ENCODE measurements at places on chromosomes 2 and 18.

DNA sequence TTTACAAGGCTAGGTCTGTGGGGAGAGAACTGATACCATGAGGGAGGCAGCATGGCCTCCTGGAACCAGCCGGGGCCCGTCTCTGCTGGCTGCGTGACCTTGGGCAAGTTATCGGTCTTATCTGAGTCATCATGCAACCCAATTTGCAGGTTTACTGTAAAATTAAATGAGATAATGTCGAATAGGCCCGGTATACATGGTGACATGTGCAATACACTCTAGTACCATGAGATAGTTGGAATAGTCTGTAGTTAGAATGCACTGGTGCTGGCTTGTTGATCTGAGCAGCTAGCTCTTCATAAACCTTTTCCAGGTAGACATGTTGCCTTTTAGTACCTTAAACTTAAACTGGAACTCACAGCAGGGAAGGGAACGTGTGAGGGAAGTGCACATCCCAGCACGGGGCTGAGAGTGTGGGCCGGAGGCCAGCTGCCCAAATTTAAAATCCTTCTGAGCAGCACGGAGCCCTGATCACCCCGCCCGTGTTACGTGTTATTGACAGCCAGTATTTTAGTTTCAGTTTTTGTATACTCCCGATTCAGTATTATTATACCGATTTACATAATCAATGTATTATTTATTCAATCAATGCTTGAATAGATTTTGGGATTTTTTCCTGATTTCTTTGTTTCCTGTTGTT is 72.4 kb upstream of the HS6ST1 start:
- no peak for DNase-seq

GRCh38 chr2:216221811-216222210 is 112.7 kb downstream of the XRCC5 start:
- DNase-seq = peak; percentile 25

GRCh38 chr2:237841051-237841450 is 18.4 kb upstream of the RAMP1 start:
- DNase-seq = no peak

GRCh38 chr18:58228176-58228575 is 184.2 kb downstream of the NEDD4L start:
- no peak for DNase-seq

- DNase-seq = peak; percentile 28
Measured at GRCh38 chr2:12761104-12761503, 44.4 kb downstream of the TRIB2 start.

GRCh38 chr2:42503291-42503690 is 9.5 kb upstream of the KCNG3 start:
- DNase-seq = no peak

DNA sequence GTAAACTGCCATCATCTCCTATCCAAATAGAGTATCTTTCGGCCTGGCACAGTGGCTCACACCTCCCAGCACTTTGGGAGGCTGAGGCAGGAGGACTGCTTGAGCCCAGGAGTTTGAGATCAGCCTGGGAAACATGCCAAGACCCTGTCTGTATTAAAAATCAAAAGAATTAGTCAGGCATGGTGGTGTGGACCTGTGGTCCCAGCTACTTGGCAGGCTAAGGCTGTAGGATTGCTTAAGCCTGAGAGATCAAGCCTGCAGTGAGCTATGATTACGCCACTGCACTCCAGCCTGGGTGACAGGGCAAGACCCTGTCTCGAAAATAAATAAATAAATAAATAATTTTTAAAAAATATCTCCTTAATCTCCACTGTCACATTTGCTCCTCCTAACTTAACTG is 14.7 kb upstream of the ARPC2 start:
- peak; percentile 17 for DNase-seq

DNA sequence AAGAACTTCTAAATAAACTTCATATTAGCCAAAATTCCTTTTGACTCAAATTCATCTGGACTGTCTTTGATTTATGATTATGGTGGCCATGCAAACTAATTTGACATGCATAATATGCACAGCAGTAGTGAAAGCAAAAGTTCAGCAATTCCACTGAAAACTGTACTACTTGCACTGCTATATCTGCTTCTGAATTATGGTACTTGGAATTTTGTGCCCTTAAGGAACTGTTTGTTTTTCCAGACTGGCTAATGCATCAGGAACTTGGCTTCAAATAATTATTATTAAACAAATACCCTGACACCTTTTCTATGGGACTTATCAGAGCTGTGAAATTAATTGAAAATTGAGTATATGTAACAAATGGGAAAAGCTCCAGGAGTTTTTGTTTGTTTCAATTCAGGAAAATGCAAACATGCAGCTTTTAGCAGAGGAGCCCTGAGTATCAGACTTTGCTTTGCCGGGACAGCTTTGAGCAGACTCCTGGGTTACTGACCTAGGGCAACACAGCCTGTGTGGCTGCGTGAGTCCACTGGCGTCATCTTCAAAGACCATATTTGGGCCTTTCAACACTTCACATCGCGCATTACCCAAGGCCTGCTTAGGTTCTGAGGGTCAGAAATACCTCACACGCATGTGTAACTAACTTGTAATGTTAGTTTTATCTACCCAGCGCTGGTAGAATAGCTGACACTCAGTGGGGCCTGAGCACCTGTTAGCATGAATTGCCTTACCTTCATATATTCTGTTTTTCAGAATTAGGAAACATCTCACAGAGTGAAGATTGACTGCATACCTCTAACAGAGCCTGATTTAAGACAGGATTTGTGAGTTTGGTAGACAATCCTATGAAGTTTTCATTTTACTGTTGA is 35.4 kb downstream of the CFAP221 start:
- no peak for DNase-seq

- DNase-seq = no peak
Measured at GRCh38 chr2:28447086-28447485, 48.8 kb upstream of the PLB1 start.

DNA sequence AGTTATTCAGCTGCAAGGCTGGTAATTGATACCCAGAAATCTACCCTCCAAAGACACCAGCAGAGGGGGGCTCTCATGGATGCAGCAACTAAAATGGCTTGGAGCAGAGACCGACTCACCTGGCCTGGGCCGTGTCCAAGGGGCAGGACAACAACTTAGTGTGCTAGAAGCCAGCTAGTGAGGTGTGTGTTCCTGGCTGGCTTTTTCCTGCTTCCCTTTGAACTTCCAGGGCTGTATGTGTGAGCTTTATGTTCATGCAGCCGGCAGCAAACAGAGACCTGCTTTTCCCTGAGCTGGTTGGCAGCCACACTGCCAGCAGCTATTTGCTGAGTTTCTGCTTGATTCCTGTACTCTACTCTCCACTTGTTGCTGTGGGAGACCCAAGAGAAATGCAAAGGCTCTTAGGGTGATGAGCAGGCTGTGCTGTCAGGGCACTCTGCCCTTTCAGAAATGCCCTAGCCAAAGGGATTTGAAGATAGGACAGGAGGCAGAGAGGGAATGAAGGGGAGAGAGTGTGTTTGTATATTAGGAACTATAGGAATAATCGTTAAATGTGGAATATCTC is 23.7 kb upstream of the GRP start:
- no peak for DNase-seq

GRCh38 chr2:72629062-72629461 is 196.8 kb downstream of the EXOC6B start:
- DNase-seq = no peak

- no peak for DNase-seq
Measured at GRCh38 chr2:239732666-239733010, 292.5 kb downstream of the NDUFA10 start.

GRCh38 chr2:229261599-229261998 is 9.5 kb downstream of the PID1 start:
- DNase-seq = no peak

GRCh38 chr2:149152469-149152953 is 114.0 kb downstream of the LYPD6B start:
- DNase-seq = peak; percentile 41

- no peak for DNase-seq
Measured at GRCh38 chr2:235293061-235293460, 200.8 kb upstream of the AGAP1 start.

DNA sequence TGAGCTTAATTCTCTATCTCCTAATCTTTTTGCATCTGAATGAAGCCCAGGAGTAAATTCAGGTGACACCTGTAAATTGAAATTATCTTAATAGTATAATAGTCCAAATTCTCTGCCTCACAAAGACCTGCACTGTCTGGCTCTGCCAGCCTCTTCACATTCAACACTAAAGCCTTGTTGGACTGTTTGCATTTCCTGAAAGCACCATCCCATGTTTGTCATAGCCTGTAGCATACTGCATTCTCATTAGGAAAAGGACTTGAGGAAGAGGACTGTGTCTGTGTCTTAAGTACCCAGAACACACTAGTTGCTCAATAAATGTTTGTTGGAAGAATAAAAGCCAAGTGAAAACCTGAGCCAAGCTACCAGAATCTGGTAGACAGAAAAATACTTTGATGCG is 42.9 kb upstream of the GRHL1 start:
- no peak for DNase-seq

DNA sequence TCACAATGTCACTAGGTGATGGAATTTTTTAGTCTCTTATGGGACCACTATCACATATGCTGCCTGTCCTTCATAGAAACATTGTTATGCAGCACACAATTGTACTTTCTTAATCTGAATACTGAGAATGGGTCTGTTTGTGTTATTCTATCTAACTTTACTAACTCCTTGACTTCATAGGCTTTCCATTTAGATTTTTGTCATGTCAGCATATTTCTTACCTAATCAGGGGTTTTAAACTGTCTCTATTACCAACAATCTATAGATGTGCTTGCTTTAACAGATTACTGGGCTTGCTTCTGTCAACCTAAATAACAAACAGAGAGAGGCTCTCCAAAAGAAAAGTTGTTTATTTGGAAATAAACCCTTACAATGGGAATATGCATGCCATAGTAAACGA is 289.6 kb upstream of the ZNF804A start:
- no peak for DNase-seq

DNA sequence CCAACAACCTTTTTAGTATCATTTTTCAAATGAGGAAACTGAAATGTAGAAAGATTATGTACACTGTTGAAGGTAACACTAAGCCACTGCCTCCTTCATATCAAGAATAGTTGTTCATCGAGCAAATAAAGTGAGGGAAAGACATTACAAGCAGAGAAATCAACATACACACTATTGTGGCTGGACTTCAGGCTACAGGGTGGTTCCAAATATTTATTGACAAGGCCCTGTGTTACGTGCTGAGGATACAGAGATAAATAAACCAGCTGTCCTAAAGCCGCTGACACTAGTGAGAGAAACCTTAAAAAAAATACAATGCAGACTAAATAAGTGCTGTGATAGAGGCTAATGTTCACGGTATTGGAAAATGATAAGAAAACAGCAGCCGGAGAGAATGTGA is 1.9 kb upstream of the LNPK start:
- no peak for DNase-seq

DNA sequence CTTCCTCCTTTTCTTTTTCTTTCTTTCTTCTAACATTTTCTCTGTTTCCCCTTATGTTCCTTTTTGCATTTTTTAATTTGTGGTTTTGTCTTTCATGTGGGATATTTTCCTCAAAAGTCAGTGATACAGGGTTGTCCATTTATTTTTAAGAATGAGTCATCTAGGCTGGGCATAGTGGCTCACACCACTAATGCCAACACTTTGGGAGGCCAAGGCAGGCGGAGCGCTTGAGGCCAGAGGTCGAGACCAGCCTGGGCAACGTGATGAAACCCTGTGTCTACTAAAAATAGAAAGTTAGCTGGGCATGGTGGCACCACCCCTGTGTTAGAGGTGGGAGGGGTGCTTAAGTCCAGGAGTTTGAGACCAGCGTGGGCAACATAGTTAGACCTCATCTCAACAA is 35.8 kb downstream of the KATNAL2 start:
- DNase-seq = no peak

DNA sequence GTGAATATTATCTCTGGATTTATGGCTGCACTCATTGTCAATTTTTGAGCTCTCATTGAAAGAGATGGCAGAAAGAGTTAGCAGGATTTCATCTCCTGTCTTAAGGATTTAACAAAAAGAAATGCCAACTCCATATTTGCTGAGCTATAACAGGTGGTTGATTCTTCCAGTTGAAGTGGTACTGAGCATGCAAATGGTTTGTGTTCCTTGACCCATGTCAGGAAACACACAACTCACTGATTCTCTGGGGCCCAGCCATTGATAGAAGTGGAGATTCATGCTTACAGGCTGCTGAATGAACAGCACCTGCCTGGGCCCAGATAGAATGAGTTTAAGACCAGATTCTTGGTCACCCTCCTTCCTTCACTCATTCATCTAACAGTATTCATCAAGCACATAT is 128.8 kb downstream of the CERS6 start:
- no peak for DNase-seq

DNA sequence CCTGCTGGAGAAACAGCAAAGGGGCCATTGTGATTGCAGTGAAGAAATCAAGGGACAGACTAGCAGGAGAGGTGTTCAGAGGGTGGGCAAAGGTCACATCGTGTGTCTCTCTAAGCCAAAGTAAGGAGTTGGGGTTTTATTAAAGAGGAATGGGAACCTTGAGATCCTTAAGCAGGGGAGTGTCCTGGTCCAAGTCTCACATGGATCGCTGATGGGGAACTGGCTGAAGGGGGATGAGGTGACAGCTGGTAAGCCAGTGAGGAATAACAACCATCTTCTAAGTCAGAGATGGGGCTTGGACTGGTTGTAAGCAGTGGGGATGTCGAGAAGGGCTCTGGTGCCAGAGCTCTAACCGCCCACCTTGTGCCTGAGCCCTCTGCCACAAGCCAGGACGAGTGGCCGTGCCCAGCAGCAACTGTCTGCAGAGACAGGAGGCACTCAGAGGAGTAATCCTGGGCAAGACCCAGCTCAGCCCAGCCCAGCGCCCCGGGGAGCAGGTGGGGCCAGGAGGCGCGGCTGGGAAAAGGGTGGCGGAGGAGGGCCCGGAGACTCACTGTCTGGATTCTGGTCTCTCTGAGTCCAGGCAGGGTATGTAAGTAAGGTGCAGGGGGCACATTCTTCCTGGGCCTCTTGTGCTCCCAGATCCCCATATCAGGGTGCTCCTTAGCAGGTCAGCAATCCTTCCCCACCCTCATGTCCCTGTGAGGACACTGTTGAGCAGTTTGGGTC is 13.7 kb downstream of the WNT10A start:
- no peak for DNase-seq

DNA sequence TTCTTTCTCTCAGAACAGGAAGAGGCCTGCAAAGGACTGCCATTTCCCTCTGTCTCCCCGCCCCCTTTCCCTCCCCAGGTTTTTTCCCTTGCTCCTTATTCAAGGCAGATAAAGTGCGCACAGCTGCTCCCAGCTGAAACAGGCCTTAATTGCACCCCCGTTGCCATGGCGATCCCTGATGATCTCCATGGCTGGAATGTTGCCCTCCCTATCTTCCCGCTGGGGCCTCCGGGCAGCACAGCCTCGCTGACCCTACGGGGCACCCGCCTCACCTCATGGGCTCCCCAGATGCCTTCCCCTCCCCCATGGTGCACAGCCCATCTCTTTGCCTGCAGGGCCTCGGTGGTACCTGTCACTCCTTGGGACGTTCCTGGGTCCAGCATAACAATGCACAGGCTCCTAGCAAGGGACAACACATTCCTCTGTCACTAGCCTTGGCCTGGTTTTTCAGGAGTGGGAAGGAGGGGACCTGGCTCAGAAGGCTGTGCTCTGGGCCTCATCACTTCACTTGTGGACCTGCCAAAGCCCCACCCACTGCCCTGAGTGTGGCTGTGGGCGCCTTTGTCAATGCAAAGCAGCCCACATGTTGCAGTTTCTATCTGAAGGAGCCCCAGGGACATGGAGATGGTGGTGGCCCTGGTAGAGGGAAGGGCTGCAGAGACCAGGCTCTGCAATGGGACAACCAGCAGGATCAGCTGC is 115.0 kb downstream of the CELF4 start:
- DNase-seq = peak; percentile 18

- peak; percentile 50 for DNase-seq
Measured at GRCh38 chr18:56522816-56523215, 115.6 kb downstream of the TXNL1 start.

Data from fibroblast of skin of right biceps (primary cell).